Muscle of leg (tissue), 16 donors: ENCODE measurements at places on chromosomes 2 and 18. TPM values are rescaled to one million over a fixed set of nuclear protein-coding genes. Genes with fewer than 3 reads are reported as not detected.
A peak's percentile ranks its signal among the peaks of the same experiment; 100 is the strongest.

GRCh38 chr2:189060096-189060642 is 86.0 kb downstream of the COL3A1 start:
- DNase-seq, result no peak

CEBPZOS gene
- 27.2 TPM for total RNA-seq

UGT1A10 gene
- total RNA-seq, result not detected

DNA sequence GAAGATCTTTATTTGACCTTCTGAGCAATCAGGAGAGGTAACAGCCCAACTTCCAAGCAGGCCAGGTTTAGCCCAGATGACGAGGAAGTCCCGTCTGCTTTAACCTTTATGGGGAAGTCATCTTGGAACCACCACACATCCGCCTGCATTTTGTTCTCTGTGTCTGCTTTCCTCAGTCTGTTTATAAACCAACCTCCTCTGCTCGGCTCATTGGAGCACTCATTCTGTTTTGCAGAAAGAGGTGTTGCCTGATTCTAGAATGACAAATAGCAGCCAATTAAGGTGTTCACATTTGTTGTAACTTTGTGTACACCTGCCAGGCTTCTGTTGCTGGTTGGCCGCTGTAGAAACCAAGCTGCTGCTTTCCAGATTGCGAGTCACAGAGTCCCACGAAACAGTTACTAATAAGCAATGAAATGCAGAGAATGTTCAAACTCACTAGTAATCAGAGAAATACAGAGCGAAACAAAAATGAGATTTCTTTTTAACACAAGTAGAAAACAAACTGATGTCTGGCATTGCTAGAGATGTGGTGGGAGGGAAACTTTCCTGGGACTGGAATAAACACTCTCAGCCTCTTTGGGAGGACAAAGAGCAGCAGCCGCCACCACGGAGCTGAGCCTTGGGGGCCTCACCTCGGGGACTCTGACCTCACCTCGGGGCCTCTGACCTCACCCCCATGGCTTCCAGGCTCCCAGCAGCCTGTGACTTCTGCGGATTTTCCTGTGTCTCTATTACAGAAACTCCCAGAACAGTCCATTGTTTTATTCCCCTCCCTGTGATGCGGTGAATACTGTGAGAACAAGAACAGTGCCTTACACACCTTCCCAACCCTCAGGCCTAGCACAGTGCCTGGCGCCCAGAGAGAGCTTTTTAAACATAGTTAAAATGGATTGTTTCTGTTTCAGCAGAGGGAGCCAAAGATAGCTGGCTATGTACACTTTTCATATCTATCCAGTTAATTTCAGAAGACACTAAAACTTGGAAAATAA is 64.0 kb downstream of the MBP start:
- DNase-seq, result peak; percentile 72

- DNase-seq, result no peak
Measured at GRCh38 chr2:123563515-123563914, 461.6 kb upstream of the CNTNAP5 start.

RESP18 gene
- total RNA-seq, result not detected

DNA sequence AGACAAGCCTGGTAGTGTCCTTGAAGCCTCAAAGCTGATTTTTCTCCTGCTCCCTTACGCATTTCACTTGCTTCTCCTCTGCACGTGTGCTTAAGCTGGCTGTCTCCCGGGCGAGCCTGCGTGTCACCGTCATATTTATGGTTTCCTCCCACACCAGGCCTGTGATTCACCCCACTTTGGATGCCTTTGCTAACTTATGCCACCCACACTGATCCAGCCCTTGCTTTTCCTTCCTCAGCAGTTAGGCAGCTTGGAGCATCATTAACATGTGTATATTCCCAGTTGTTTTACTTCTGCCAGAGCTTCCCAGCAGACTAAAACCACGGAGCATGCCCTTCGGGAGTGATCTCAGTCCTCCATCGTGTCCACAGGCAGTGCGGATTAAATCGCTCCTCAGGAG is 2.2 kb downstream of the ST3GAL5 start:
- DNase-seq, result peak; percentile 55

DNA sequence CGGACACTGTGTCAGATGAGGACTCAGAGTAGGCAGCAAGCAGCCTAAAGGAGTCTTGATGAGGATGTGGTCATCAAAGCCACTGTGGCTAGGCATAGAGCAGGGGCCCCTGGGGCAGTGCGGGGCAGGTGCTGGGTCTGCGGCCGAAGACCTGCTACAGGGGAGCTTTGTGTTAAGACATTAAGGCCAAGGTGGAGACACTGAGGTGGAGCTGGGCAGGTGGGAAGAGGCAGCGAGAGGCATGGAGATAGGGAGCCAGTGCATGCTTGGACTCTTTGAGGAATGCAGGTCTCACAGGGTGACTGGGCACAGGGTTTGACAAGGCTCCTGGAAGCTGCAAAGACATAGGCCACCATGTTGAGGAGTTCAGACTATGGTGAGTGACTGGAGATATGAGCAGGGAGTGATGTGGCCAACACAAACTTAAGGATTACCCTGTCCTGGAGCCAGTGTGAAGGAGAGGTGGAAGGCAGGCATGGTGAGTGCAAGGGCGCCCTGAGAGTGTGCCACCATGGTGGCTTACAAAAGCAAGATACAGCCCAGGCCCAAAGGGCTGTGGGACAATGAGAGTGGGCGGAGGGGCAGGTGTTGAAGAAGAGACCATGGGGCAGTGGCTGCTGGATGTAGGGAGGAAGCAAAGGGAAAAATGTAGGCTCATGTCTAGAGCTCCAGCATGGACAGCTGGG is 450.9 kb upstream of the HS6ST1 start:
- no peak for DNase-seq

DNA sequence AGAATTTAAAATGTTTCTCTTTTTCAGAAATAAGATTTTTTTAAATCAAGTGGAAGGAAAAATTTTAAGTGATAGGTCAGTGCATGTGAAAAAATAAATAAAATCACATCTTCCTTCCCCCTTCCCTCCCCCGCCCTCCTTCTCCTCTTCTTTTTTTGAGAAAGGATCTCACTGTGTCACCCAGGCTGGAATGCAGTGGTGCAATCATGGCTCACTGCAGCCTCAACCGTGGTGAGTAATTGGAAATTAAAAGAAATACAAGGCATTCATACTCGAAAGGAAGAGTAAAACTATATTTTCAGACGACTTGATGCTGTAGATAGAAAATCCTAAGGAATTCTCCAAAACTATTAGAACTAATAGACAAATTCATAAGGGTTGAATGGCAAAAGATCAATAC is 16.9 kb upstream of the CRACDL start:
- DNase-seq, result no peak

DNA sequence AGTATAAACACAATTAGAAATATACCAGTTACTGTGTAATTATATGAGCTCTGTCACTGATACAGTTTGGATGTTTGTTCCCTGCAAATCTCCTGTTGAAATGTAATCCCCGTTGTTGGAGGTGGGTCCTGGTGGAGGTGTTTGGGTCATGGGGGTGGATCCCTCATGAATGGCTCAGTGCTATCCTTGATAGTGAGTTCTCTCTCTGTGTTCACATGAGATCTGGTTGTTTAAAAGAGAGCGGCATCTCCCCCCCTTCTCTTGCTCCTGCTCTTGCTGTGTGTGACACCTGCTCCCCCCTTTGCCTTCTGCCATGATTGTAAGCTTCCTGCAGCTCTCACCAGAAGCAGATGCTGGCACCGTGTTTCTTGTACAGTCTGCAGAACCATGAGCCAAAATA is 24.1 kb downstream of the MTX2 start:
- no peak for DNase-seq

DNA sequence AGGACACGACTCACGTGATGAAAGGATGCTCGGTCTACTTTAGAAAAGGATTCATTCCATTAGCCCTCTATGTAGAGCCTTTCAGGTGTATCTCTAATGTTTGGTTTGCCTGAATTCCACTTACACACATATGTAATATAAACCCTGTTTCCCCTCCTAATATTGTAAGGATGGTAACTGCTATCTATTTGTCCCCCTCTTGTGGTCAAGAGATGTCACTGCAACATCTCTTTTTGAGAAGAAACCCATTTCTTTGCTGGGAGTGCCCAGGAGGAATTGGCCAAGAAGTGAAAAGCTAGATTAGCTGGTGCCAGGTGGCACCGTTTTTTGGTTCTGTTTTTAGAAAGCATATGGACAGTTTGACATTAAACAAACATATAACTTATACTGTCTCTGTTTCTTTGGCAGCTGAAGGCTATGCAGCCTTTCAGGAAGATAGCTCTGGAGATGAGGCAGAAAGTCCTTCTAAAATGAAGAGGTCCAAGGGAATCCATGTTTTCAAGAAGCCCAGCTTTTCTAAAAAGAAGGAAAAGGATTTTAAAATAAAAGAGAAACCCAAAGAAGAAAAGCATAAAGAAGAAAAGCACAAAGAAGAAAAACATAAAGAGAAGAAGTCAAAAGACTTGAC is 41.2 kb downstream of the RALBP1 start:
- DNase-seq, result peak; percentile 64

CD8B gene
- 0.31 TPM for total RNA-seq

DNA sequence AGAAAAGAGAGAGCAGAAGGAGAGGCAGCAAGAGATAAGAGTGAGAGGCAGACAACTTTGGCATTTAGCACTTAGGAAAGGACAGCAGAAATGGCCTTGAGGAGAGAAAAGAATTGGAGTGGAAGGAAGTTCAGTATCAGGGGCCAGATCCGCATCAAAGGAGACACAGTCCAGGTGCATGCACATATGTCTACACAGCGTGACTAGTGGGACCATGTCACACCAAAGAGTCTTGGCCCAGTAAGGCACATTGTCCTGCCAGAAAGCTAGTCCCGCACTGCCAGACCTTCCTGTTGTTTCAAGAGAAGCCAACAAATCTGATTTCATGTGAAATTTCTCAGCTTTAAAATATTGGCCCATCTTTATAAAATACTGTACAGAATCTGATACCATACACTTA is 8.5 kb upstream of the STK39 start:
- DNase-seq, result peak; percentile 41

GRCh38 chr18:70432804-70433400 is 144.1 kb downstream of the SOCS6 start:
- DNase-seq, result no peak

HOXD3 gene
- 3.1 TPM for total RNA-seq

DNA sequence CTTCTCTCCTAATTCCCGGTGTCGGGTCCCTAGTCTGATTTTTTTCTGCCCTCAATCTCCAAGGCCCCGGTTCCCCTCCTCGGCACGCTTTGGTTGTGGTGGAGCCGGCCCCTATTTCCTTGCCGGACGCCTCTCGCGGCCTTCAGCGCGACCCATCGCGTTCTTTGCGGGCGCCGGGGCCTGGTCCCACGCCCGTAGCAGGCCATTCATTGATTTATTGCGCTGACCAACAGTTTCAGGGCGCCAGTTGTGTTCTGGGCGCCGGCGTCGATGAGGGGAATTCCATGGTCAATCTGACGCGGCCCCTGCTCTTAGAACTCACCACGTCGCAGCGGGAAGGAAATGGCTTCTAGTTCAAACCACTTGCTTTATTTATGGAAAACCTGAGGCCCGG is 396 bp downstream of the CNOT9 start:
- peak; percentile 69 for DNase-seq

DNA sequence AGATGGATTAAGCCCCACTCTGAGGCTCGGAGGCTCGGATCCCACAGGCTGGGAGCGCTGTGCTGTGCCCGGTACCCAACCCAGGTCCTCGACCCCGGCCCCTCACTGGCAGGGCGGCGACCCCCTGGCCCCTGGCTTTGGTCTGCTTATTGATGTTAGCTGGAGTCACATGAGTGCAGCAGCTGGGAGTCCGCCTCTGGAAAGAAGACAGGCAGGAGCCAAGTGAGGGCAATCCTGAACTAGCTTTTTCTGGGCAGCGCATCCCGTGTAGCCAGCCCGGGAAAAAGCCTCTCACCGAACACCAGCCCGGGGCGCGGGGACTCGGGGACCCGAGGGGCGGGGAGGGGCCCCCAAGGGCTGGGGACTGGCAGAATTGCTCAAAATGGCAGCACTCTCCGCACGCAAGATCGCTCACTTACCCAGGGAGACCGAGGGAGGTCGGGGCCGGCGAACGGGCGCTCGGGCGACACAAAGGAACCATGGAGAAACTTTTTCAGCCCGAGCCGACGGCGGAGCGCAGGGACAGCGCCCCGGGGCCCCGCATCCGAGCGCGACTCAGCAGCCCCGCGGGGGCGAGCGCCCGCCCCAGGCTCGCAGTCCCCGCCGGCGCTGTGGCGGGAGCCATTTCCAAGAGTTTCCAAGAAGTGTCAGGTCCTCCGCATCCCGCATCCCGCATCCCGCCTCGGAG is 567 bp downstream of the TMEM200C start:
- peak; percentile 44 for DNase-seq

DNA sequence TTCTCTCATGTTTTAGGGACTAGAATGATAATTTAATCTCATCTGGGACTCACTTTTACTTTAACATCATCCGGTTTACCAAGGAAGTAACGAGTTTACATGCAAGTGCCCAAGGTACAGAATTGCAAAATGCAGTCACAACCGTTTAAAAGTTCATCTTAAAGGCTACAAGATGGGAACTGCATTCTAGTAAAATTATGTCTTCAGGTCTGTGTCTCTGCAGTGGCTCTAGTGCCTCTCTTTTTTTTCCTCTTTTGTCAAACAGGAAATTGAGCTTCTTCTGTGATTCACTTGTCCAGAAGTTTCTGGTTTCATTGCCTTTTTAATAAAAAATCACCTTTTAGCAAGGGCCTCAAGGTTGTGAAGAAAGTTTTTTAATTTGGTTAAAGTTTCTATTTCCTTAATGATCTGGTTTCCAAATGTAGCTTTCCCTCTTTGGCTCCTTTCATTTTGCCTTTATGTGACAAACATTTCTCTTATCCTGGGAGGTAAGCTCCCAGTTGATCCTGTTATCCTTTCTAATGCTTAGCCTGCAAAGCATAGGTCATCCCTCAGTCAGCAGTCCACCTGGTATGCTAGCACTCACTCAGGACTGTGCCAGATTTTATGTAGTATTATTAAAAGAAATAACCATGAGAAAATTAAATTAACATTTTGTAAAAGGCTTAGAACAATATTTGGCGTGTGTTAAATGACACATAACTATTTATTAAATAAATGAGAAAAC is 2.4 kb downstream of the GLS start:
- peak; percentile 30 for DNase-seq

UGT1A7 gene
- not detected for total RNA-seq

DNA sequence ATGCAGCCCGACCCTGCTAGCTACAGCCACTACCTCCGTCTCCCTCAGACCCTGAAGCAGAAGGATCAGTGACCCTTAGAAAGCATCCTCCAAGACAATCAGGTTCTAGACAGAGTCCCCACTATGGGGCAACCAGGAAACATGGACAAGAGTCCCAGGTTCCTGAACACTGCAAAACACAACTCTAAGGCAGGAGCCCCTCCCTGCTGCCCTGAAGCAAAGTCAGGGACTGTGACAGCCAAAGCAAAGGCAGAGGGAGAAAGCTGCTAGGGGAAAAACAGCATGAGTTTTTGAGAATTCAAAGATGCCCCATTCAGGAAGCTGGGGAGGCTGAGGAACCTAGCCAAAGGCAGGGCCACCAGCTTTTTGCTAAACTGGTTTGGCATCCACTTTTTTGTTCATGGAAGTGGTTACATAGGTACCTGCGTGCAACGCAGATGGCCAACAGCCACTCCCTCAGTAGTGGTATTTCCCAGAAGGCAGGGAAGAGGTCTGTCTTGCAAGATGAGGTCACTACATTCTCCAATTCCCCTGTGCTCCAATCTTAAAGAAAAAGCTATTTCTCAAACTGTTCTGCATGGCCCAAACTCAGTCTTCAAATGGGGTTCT is 33.2 kb downstream of the MYO5B start:
- DNase-seq, result peak; percentile 16
